ENCODE measurements at places on chromosomes 6 and 20.

DNA sequence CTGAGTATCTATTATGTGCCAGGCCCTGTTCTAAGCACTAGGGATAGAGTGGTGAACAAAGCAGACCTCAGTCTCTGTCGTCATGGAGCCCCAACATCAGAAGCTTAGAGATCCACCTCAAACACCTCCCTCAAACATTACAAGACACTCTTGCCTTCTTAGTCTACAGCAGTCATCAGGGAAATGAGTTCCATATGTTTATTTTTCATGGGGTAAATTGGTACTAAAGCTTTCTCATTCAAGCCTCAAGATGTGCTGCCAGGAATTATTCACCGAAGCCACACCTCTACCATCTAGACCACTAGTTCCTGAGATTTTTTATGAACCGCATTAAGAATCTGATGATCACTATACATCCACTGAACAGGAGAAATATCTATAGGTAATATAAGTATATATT, 59.0 kb upstream of the TFB1M start:
- DNase-seq = no peak

DNA sequence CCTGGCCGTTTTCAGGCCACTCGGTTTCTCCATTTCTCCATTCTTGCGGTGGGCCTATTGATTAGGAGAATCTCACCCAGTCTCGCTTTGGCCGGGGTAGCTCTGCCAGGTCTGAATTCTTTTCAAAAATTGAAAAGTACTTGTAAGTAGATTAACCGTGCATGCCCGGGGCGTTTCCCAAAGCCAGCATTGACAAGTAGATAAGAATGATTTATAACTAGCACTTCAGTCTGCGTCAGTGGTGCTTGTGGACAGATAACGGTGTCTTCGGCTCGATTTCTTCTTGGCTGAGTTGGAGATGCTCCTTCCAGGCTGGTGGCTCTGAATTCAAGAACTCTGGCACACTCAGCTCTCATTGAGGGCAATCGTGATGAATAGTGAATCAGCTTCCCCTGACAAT, 29.0 kb downstream of the SLC24A3 start:
- DNase-seq = no peak

- DNase-seq = no peak
Measured at GRCh38 chr20:44942264-44942973, 17.8 kb downstream of the TOMM34 start.

GRCh38 chr6:133951227-133951626, 1.8 kb upstream of the TBPL1 start:
- no peak for DNase-seq

DNA sequence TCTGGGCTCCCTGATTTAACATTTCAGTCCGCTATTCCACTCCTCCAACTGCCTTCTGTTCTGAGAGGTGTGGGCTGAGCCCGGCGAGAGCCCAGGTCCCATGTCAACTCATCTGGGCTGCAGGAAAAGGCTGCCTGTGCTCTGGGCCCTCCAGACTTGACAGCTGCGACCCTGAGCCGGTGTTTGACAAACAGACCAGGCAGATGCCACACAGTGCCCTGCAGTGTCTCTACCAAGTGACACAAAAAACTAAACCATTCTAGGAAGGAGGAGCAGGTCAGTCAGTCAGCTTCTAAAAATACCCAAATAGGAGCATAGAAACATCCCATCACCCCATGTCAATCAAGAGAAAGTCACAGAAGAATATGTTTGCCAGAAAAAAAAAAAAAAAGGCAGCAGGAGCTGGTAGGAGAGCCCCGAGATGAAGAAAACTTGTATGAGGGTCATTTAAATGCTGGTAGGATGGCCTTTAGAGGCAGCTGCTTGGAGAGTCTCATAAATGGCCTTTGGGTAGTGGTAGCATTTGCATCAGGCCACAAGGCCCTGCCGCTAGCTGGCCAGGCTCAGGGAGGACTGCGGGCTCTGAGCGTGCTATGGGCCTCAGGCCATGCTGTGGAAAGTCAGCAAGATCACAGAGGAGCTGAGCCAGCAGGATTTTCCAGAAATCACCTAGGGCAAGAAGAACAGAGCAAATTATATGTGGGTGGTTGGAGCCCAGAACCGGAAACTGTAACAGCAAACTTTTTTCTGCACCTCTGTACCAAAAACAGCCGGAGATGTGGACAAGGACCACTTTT, 36.6 kb upstream of the GFOD1 start:
- no peak for DNase-seq

Data from stimulated activated CD4-positive, alpha-beta T cell treated with anti-CD3 and anti-CD28 coated beads, Interleukin-4, amount 100 ng/mL, for 48 hours (primary cell).